KBM-7 (cell line): ENCODE measurements at places on chromosomes 2 and 18.

- no peak for DNase-seq
These were observed 203.0 kb upstream of the PID1 start for GRCh38 chr2:229474125-229474524.

GRCh38 chr2:72137498-72138010 is 10.1 kb downstream of the CYP26B1 start:
- peak; percentile 65 for DNase-seq

DNA sequence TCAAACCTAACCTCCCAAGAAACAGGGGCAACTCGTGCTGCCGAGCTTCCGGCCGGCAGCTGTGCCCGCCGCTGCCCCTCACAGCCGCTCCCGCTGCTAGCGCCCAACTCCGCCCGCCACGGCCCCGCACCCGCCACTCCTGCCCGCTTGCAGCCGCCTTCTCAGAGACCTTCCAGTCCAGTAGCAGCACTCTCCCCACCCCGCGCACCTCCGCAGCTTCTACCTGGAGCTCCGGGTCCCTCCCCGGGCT is 722 bp upstream of the C2orf15 start:
- DNase-seq: no peak

GRCh38 chr2:108169982-108170625 is 69.7 kb upstream of the SULT1C3 start:
- DNase-seq: peak; percentile 31

- DNase-seq: no peak
These were observed 10.7 kb downstream of the CXCR1 start for GRCh38 chr2:218155953-218156479.

GRCh38 chr18:59681521-59682004 is 15.7 kb downstream of the CCBE1 start:
- DNase-seq: no peak

- DNase-seq: no peak
These were observed 266.8 kb upstream of the SMIM21 start for GRCh38 chr18:75694292-75694691.

GRCh38 chr18:63025251-63026090 is 294.1 kb downstream of the BCL2 start:
- peak; percentile 36 for DNase-seq

- no peak for DNase-seq
These were observed 113.9 kb downstream of the MREG start for GRCh38 chr2:215899141-215900074.
